ENCODE measurements at places on chromosomes 2 and 18.

GRCh38 chr2:12048550-12048949, 302.1 kb downstream of the LPIN1 start:
- no peak for DNase-seq

DNA sequence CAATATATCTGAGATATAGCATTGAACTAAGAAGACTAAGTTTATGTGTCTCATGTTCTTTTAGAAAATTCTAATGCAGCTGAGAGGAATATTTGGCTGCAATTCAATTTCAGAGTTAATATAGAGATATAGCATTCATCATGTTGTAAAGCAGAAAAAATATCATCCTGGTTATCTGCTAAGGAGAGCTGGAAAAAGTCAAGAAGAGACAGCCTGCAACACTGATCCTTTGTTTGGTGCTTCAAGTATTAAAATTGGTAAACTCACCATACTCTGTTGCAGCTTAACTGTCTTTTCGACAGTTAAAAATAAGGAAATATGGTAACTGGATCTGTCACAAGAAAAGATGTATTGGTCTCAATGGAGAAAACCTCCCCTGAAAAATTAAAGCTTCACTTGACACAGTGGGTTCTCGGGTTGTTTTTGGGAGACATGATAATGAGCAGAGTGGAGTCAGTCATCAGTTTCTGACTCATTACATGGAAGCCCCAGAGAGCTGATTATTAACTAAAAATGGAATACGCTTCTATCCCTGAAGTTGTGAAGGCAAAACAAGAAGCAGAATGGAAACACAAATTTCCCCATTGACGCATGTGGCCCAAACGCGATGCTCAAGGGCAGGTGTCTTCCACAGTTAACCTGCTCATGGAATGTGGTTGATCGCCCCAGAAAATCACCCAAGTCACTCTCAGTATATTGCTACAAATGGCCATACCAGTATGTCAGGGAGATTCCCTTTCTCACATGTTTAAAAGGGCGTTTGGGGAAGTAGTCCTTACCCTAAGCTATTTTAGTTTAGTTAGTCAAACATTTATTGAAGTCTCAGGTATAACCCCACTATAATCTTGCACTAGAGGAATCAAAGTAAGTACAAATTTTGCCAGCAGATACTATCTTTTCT, 8.2 kb downstream of the BCL2 start:
- no peak for DNase-seq

GRCh38 chr2:223314811-223315210, 262.8 kb downstream of the KCNE4 start:
- DNase-seq: peak; percentile 43

- no peak for DNase-seq
Measured at GRCh38 chr2:240278661-240279060, 138.2 kb upstream of the OTOS start.

GRCh38 chr18:57057890-57058289, 89.0 kb upstream of the BOD1L2 start:
- no peak for DNase-seq

DNA sequence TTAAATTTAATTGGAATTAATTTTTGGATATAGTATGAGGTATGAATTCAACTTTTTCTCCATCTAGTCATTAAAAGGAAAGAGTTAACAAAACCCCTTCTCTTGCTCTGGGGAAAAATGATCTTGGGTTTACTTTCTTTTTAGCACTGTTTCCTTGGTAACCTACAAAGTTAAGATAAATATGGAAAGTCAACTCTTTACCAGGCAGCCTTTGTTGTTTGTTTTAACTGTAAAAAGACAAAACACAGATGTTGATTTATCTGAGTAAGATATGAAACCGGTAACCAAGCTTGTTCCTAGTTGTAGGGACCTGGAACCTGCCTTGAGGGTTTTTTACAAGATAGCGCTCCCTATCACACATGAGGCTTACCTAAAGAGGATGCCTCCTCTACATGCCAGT, 10.1 kb upstream of the SANBR start:
- no peak for DNase-seq

GRCh38 chr2:28137221-28137620, 246.7 kb downstream of the BABAM2 start:
- no peak for DNase-seq
